Activated naive CD4-positive, alpha-beta T cell treated with anti-CD3 and anti-CD28 coated beads for 36 hours (primary cell): ENCODE measurements at places on chromosomes 2 and 18. TPM values are rescaled to one million over a fixed set of nuclear protein-coding genes. Genes with fewer than 3 reads are reported as not detected.

RTP5 gene
- total RNA-seq = not detected

REG1B gene
- total RNA-seq = not detected

- DNase-seq = no peak
These were observed 139.4 kb downstream of the ASB1 start for GRCh38 chr2:238566001-238566645.

DNA sequence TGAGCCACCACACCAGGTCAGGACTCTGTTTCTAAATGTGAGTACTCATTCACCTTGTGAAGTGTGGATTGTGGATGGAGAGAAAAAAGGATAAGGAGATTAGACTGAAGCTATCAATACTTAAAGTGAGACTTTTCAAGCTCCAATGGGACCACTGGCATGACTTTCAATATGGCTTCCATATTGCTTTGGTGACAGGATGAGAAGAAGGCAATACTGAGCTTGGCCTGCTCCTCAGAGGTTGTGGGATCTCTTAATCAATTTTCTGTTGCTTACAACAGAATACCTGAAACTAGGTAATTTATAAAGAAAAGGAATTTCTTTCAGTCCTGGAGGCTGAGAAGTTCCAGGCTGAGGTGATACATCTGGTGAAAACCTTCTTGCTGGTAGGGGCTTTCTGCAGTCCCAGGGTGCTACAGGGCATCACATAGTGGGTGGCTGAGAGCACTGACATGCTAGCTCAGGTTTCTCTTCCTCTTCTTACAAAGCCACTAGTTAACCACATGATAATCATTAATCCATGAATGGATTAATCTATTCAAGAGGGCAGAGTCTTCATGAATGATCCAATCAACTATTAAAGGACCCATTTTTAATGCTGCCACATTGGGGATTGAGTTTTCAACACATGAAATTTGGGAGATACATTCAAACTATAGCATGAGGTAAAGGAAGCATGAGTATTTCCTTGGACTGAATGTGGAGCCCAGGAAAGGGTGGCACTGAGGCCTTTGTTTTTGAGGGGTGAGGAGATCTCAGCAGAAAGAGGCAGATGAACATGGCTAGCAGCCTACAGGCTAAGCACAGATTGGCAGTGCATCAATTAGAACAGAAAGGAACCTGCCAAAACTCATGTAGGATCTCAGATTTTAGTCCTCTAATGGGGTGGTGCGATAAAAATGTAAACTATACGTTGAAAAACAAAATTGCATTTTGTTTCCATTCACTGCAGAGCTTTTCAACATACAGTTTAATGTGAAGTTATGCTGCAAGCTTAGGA, 274.5 kb downstream of the PIK3C3 start:
- no peak for DNase-seq

GPR45 gene
- not detected for total RNA-seq

C1QL2 gene
- not detected for total RNA-seq

DNA sequence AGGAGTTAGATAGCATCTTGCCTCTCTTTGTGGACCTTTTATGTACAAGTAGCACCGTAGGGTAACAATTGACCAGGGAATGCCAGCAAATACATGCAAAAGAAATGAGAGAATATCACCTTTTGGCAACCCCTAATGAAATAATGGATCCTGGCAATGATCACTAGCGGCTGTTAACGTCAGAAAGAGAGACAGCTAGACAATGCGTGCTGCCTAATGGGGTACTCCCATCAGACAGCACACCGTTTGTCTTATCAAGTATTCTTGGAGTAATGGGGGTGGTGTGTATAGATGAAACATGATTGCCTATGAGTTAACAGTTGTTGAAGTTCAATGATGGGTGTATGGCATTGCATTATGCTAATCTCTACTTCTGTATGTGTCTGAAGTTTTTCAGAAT, 1.6 kb downstream of the ELAC1 start:
- DNase-seq = no peak

ERBB4 gene
- total RNA-seq = not detected

GRCh38 chr2:228417956-228418355, 236.5 kb upstream of the SPHKAP start:
- DNase-seq = no peak

DNA sequence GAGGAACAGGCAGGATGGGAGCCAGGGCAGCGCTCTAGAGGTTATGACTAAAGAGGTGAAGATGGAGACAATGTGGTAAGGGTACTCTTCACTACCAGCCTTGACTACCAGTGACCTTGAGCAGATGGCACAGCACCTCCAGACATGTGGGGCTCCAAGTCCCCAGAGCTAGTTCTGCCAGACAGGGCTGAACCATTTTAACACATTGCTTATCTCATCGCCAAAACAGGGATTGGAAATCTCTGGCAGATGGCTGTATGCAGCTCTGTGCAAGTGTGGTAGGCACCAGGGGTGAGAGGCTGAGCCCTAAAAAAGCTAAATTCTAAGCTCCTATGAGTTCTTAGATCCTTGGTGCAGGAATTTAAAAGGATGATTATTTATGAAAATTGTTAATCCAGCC, 41.3 kb downstream of the FSHR start:
- DNase-seq = no peak

DNA sequence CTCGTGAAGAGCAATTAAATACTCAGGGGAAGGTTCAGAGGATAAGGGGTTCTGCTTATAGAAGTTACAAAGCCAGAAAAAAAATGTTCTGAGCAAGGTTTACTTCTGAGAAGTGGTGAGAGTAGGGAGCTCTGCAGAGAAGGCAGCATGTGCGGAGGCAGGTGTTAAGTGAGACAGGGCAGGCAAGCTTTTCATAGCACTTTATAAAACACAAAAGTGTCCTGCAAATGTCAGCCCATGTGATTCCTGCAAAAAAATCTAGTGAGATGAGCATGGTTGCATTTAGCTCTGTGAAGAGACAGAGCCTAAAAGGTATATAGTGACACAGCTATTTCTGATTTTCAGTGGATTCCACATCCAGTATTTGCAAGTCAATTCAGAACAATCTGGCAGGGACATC, 223.8 kb upstream of the SYT4 start:
- DNase-seq = no peak

GRCh38 chr18:8107426-8107825, 501.8 kb upstream of the RAB12 start:
- DNase-seq = no peak

SP100 gene
- 145 TPM for total RNA-seq

QPCT gene
- not detected for total RNA-seq

DNA sequence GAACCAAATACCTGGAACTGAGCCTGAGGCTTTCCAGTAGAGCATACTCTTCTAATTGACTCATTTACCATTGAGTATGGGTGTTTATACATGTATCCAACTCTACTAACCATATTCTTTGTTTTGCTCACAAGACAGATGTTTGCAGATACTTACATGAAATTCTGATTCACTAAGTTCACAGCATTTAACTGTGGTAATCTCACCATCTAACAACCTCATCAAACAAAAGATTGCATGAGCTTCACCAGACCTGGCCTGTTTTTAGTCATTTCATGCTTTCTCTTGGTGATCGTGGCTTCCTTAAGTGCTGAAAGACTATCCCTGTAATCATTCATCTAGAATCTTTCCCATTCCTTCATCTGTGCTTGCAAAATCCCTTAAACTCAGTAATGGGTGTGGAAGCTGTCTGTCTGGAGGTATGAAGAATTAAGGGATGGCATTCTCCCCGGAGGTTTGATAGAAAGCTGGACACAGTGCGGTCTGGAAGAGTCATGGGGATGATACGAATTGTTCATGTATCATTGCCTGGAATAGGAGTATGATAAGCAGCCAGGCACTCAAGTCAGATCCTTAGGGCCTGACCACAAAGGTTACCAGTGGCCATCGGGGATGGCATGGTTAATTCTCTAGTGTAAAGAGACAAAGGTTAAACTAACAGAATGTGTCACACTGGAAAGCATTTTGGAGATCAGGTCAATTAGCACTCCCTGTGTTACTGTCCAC, 42.0 kb upstream of the IL1R1 start:
- DNase-seq = peak; percentile 38

FBXO36 gene
- 1.9 TPM for total RNA-seq

CRACDL gene
- total RNA-seq = 0.14 TPM

DNA sequence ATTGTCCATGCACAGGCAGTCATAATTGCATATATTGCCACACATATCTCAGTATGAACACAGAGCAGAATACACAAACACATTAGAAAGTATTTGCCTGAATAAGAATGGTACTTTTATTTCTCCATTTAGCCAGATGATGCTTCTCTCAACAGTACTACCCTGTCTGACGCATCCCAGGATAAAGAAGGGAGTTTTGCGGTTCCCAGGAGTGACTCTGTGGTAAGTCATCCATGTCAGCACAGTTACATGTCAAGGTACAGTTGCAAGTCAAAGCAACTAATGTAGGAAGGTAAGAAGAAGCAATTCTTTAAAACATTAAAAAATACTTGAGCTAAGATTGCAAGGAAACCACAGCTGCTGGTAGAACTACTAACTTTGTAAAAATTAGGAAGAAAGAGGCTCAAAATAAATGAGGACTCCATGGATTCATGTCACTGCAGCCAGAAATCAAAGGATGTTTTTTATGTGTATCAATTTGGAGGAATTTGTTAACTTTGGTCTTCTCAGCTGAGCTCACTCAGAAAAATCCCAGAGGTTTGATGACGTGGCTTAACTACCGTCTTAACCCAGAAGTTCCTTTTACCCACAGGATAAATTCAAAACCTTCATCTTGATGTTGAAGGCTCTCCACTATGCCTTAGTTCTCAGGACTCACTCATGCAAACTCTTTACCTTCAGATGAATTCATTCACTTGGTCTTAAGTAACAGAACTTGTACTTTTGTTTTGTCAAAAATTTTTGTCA, 130.3 kb downstream of the ARHGAP28 start:
- no peak for DNase-seq

LMAN2L gene
- total RNA-seq = 4.8 TPM

- DNase-seq = no peak
These were observed 327.1 kb downstream of the NCKAP5 start for GRCh38 chr2:133241224-133241571.

- DNase-seq = no peak
These were observed 73.9 kb downstream of the VSNL1 start for GRCh38 chr2:17614174-17614930.

DNA sequence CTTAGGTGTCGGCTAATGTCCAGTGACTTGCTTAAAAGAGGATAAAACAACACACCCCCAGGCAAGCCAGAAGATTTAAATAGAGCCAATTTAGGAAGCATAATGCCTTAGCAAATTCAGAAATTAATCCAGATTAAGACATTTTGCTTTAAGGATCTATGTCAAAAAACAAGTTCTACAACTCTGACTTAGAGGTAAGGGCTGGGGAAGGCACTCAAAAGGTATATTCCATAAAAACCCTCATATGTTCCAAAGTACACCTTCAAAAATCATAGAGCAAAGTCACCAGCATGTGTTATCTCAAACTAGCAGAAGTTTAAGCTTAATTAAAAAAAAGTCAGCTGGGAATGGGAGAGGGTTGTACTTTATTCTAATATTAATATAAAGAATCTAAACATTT, 206.4 kb downstream of the NOL4 start:
- no peak for DNase-seq

- DNase-seq = peak; percentile 59
These were observed 17.8 kb upstream of the PMAIP1 start for GRCh38 chr18:59881728-59882656.

- DNase-seq = no peak
These were observed 12.9 kb upstream of the TFPI start for GRCh38 chr2:187567126-187567525.

FOXI3 gene
- total RNA-seq = not detected

GRCh38 chr18:6639305-6639704, 90.2 kb upstream of the ARHGAP28 start:
- DNase-seq = no peak

DNA sequence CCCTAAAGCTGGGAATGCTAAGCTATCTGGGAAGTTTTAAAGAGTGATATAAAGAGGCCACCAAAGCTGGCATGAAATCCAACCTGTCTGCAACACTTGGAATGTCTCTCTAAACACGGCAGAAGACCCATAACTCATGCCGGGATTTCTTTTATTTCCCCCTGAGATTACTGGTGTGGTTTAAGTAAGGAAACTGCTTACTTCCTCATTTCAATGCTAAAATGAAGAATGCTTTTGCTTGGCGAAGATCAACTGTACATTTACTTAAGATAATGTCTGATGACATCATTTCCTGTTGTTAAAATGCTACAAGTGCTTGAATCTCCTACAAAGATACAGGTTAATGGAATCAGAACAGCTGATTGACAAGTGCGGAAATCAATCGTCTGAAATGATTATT, 353.8 kb upstream of the SALL3 start:
- DNase-seq = no peak

- no peak for DNase-seq
These were observed 19.7 kb downstream of the GNLY start for GRCh38 chr2:85713836-85714235.

ADD2 gene
- total RNA-seq = 42.9 TPM
